ENCODE measurements at places on chromosomes 16 and 17. TPM values are rescaled to one million over a fixed set of nuclear protein-coding genes. Genes with fewer than 3 reads are reported as not detected.

GRCh38 chr16:31265329-31266245 is 5.8 kb downstream of the ITGAM start:
- peak; percentile 26 for DNase-seq

GRCh38 chr17:69870751-69871199 is 204.2 kb upstream of the KCNJ16 start:
- DNase-seq: no peak

GRCh38 chr16:77970371-77970770 is 52.0 kb upstream of the CLEC3A start:
- DNase-seq: no peak

DNA sequence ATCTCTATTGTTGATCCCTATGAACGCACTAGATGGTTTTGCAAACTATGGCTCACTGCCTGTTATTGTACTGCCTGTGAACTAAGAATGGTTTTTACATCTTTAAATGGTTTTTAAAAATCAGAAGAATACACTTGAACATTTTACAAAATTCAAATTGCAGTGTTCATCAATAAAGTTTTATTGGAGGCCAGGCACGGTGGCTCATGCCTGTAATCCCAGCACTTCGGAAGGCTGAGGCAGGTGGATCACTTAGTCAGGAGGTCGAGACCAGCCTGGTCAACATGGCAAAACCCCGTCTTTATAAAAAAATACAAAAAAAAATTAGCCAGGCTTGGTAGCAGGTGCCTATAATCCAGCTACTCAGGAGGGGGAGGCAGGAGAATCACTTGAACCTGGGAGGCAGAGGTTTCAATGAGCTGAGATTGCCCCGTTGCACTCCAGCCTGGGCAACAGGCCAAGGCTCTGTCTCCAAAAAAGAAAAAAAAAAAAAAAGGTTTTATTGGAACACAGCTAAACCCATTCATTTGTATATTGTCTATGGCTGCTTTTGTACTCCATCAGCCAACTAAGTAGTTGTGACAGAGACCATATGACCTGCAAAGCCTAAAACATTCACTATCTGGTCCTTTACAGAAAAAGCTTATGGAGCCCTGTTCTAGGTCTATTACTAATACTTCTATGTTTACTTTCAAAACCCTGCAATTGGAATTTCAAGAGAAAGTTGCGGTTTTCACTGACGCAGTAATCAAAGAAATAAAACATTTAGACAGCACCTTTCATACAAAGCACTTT is 18.9 kb downstream of the IKZF3 start:
- no peak for DNase-seq

- no peak for DNase-seq
These were observed 191.4 kb upstream of the SDK2 start for GRCh38 chr17:73835605-73836004.

DNA sequence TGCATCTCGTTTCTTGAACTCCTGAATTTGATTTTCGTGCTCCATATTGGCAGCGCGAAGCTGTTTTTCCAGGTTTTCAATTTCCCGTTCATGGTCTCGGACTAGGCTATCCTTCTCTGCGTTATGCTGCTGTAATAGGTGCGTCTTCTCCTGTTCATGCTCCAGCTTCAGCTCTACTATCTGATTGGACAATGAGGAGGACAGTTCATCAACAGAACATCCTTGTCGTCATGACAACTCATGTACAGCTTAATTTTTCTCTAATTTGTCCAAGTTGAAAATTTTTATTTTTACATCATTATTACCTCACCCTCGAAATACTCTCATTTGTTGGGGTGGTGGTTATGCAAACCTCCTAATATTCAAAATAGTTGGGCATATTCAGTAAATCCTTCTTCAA is 289.8 kb downstream of the CEP112 start:
- DNase-seq: no peak

- DNase-seq: no peak
These were observed 231.2 kb downstream of the KATNIP start for GRCh38 chr16:27781195-27781524.

MPP3 gene
- 42.5 TPM for polyA plus RNA-seq

ABCC12 gene
- not detected for polyA plus RNA-seq
